RWPE2 (cell line): ENCODE measurements at places on chromosomes 4 and X.

DNA sequence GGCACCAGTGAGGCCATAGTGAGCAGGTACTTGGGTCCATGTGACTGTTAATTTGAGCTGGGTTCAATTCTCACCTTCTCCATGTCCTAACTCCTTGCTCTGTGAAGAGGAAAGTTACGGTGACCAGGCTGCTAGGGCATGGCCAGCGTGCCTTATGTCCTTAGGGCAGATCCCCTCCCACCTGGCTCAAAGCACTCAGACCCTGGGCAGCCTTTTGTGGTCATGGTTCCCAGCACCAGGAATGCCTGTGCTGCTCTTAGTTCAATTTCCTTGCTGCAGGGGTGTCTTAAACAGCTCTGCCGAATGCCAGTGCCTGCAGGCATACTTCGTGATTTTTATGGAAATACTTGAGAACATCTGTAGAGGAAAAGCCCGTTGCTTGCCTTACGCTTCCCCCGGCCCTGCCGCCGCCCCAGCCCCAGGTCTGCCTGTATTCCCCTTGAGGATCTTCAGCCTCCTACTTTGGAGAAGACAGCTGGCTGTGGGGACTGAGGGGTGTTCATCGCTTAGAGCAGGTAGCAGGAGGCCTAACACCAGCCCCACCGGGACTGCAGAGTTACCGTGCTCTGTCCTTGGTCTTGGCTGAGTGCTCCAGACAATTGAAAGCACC, 3.1 kb upstream of the CDK16 start:
- peak overlapping the region; percentile 87 for H3K27ac ChIP-seq
- no peak overlapping the region for H3K4me3 ChIP-seq
- DNase-seq: no peak
- no peaks in the 10 kb centered on the region for H3K27me3 ChIP-seq
- peaks cover 29% of the 10 kb centered on the region for H3K36me3 ChIP-seq
- H3K4me1 ChIP-seq: peaks cover 11% of the 10 kb centered on the region

DNA sequence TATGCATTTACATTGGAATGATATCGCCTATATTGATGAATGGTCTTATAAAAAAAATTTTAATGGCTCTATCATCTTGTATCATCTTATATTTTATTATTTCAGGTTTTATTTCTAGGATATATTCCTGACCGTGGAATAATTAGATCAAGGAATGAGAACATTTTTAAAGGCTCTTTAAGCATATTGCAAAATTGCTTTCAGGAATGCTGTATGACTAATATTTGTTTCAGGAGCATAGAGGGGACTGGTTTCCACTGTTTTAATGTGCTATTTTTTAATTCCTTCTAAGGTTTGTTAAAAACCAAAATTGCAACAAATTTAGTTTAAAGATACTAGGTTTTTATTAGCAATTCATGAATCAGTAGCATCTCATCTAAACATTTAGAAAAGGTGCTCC, 120.2 kb downstream of the BMPR1B start:
- H3K36me3 ChIP-seq: no peaks in the 10 kb centered on the region
- no peak overlapping the region for H3K4me3 ChIP-seq
- peaks cover 15% of the 10 kb centered on the region for H3K4me1 ChIP-seq
- no peaks in the 10 kb centered on the region for H3K27me3 ChIP-seq
- H3K27ac ChIP-seq: peak overlapping the region; percentile 82
- DNase-seq: no peak

DNA sequence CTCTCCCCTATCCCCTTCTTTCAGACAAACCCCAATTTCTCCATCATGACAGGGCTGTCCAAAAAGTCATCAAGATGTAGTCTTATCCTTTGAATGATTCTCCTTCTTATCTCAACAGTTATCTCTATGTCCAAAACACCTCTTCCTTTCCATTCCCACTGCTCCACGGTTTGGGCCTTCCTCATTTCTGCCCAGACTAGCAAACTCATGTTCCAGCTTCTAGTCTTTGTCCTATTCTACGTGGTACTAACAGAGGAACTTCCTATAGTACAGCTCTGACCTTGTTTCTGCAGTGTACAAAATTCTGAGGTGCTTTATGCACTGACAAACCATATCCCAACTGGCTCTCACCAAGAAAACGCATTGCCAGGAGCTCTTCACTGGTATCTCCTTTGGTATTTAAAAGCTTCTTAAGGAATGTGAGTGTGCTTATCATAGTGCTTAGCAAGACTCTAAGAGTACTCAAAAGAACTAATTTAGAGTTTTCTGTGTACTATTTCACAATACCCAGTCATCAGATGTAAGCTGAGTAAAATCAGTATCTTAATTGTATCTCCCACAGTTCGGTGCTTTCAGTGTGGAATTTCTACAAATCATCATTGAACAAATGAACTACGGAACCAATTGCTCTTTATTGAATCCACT, 65.5 kb downstream of the MAML3 start:
- H3K36me3 ChIP-seq: no peaks in the 10 kb centered on the region
- no peak overlapping the region for H3K4me3 ChIP-seq
- no peaks in the 10 kb centered on the region for H3K27me3 ChIP-seq
- no peak overlapping the region for H3K27ac ChIP-seq
- DNase-seq: no peak

DNA sequence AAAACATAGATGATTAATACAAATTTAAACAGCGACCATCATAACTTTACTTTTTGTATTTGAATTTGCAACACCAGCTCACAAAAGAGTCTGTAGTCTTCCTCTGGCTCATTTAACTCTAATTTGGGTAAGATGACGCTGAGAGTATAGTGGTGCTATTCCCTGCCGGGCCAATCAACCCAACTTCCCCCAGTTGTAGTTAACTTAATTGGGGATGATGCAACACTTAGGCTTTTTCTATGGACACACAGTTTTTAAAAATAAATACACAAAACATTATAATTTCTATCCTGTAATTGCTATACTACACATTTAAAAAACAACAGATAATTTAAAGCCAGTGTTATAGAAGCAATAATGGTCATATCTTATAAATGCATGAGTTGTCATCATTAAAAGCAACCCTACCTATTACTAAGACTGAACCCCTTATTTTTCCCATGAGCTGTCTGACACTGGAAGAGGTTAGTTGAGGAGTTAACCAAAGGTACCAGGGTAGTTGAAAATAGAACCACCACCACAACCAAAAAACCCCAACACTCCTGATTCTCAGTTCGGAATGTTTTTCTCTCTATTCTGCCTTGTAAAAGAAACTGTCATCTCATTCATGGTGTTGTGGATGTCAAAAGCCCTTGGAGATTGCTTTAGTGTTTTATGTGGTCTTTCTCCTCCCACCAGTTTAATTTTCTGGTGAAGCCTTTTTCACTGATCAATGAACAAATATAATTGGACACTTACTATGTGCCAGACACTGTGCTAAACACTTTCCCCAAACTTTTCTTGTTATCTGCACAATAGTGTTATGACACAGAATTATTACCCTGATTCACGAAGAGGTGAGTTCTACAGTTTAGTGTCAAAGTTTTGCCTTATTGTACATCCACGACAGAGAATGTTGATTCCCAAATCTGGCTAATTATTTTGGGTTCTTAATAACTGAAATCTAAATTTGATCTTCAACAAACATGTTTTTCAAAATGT, 61.5 kb upstream of the RAPGEF2 start:
- no peak for DNase-seq
- H3K36me3 ChIP-seq: no peaks in the 10 kb centered on the region
- H3K4me1 ChIP-seq: no peaks in the 10 kb centered on the region
- no peak overlapping the region for H3K27ac ChIP-seq
- no peaks in the 10 kb centered on the region for H3K27me3 ChIP-seq

- H3K4me1 ChIP-seq: peaks cover 11% of the 10 kb centered on the region
- H3K4me3 ChIP-seq: peak overlapping the region; percentile 72
- H3K27ac ChIP-seq: peak overlapping the region; percentile 79
- no peak for DNase-seq
- H3K36me3 ChIP-seq: peaks cover 15% of the 10 kb centered on the region
Measured at GRCh38 chr4:145178740-145179280, 1.6 kb downstream of the OTUD4 start.

DNA sequence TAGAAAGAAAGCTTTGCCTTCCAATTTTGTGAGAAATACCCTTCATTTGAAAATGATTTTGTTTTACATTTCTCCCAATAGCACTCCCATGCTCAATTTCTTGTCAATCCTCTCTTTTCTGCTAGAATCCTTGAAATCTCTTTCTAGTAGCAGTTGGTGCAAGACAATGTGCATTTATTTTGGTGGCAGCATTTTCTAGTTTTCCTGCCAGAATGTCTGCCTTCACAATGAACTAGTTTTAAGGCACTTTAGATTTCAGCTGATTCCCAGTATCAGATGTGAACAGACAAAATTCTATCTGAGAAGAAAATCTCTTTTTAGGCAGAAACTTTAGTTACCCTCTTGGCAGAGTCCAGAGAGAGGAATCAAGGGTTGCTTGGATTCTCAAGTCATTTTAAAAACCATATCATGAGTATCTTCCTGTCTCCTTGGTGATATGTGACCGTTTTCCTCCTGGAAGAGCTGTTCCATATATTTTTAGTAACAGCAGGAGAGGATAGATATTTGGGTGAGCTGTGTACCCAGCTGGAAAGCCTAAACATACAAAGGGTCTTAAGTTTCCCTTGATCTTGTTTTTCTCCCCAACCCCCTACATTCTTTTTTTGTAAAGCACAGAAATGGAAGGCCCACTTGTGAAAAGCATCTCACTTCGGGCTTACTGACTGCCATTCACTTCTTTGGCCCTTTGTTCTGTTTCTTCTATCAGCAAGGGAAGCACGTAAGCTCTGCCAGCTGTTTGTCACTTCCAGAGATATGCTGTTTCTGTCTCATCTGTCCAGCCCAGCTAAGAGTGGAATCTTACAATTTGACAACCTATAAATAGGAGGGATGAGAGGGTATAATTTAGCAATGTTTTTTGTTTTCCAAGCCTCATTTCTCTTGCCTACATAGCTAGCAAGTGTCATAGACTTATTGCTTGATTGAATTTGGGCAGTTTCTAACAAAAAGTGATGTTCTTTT, 38.7 kb downstream of the TSPAN7 start:
- no peaks in the 10 kb centered on the region for H3K4me1 ChIP-seq
- H3K27me3 ChIP-seq: no peaks in the 10 kb centered on the region
- H3K27ac ChIP-seq: no peak overlapping the region
- no peak overlapping the region for H3K4me3 ChIP-seq
- H3K36me3 ChIP-seq: no peaks in the 10 kb centered on the region

GRCh38 chr4:145756244-145756643, 76.3 kb downstream of the C4orf51 start:
- H3K4me3 ChIP-seq: no peak overlapping the region
- no peak overlapping the region for H3K27ac ChIP-seq
- no peak for DNase-seq
- H3K36me3 ChIP-seq: no peaks in the 10 kb centered on the region

DNA sequence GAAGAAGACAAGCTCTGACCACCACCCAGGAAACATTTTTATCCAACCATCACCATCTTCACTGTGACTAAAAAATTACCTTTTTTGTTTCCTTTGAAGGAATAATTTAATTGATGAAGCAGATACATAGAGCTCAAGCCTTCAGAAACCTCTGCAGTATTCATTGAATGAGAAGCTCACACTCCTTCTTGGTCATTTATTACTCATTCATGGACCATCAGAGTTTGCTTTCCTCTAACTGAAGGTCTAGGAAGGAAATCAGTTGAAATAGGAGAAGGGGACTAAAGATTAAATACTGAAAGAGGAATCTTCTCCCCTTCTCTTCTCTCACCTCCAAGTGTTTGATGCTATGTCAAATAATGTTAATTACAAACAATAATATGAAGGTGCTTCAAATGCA, 290.6 kb upstream of the KLF3 start:
- H3K36me3 ChIP-seq: no peaks in the 10 kb centered on the region
- no peak for DNase-seq
- no peak overlapping the region for H3K4me3 ChIP-seq

DNA sequence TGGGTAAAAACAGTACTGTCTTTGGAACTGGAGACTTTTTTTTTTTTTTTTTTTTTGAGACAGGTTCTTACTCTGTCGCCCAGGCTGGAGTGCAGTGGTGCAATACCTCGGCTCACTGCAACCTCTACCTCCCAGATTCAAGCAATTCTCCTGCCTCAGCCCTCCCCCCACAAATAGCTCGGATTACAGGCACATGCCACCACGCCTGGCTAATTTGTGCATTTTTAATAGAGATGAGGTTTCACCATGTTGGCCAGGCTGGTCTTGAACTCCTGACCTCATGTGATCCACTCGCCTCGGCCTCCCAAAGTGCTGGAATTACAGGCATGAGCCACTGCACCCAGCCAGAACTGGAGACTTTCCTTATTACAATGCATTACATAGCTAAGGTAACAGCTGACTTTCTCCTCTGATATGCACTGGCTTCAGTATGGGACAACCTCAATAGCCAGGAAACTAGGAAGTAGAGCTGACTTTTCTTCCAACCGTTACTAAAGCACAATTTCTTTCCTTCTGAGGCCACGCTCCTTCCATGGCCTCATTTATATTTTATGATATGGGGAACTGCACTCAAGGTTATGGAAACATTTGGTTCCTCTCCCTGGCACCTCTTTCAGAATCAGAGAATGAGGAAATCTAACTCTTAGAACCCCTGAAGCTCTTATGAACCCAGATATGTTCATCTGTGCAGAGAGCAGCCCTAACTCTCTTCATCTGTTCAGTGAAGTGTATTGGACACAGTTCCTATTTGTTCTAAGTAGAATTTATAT, 53.5 kb upstream of the FAM9B start:
- no peak for DNase-seq
- no peak overlapping the region for H3K27ac ChIP-seq

GRCh38 chr4:76806346-76806745, 91.6 kb downstream of the SOWAHB start:
- no peaks in the 10 kb centered on the region for H3K36me3 ChIP-seq
- H3K4me3 ChIP-seq: no peak overlapping the region
- DNase-seq: no peak
- no peaks in the 10 kb centered on the region for H3K27me3 ChIP-seq
- no peak overlapping the region for H3K27ac ChIP-seq

DNA sequence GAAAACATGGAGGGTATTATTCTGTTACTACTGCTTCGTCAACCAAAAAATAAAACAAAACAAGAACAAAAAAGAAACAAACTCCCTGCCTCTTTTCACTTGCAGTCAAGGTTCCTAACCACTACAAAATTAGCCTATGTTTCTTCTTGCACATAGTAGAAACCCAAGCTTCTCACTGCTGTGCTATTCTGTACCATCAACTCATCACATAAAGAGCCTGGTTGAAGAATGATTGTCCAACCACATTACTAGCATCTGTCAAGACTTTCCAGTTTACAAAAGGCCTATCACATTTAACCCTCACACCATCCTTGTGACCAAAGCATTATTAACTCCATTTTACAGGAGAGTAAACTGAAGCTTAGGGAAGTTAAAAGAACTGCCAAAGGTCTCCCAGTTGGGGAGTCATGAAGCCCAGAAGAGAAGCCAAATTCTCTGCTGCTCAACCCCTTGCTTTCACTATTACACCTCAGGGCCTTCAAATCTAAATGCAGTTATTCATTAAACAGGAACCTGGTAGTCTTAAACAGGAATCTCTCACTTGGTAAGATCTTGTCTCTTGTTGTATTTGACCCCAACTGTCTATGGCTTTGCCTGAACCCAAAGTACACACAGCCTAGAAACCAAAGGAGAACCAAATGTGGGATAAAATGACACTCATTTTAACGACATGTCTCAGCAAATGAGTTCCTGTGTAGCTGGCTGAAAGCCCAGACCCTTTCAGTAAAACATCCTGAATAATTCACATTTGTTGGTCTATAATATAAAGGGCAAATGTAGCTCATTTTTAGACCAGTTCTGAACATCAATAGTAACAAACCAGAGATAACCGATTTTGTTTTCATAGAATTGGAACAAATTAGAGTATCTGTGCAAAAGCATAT, 8.6 kb downstream of the F9 start:
- no peak overlapping the region for H3K27ac ChIP-seq
- H3K4me1 ChIP-seq: no peaks in the 10 kb centered on the region
- H3K4me3 ChIP-seq: no peak overlapping the region
- no peak for DNase-seq

- no peaks in the 10 kb centered on the region for H3K27me3 ChIP-seq
- H3K27ac ChIP-seq: peak overlapping the region; percentile 66
- no peak overlapping the region for H3K4me3 ChIP-seq
- no peak for DNase-seq
- H3K36me3 ChIP-seq: no peaks in the 10 kb centered on the region
- H3K4me1 ChIP-seq: peaks cover 40% of the 10 kb centered on the region
Measured at GRCh38 chr4:54589586-54589985, 68.2 kb upstream of the KIT start.
